ENCODE measurements at places on chromosomes 2 and 18. TPM values are rescaled to one million over a fixed set of nuclear protein-coding genes. Genes with fewer than 3 reads are reported as not detected.

GRCh38 chr2:73418343-73418742 is 32.7 kb downstream of the ALMS1 start:
- no peaks in the 10 kb centered on the region for H3K27me3 ChIP-seq
- H3K36me3 ChIP-seq, result peaks cover 2% of the 10 kb centered on the region
- no peak for DNase-seq
- no peak overlapping the region for H3K27ac ChIP-seq
- no peak overlapping the region for H3K4me3 ChIP-seq

The CNDP1 gene
- total RNA-seq, result 0.09 TPM

DNA sequence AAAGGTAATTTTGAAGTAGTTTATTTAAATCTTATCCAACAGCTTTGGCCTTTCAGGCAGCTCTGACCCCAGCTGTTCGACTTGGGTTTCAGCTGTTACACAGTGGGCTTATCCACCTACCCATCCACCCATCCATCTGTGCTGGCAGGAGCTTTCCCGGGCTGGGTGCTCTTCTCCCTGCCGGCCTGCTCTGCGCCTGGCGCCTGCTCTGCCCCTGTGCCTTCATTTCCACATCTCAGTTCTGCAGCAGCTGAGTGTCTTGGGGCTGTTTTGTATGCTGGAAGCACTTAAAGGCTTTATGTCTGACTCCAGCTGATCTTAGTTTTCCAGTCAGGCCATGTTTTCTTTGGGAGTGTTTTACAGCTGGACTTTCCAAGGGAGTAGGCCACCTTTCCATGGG is 24.2 kb downstream of the LDLRAD4 start:
- peaks cover 5% of the 10 kb centered on the region for H3K4me1 ChIP-seq
- no peak overlapping the region for H3K27ac ChIP-seq
- no peaks in the 10 kb centered on the region for H3K27me3 ChIP-seq
- no peak overlapping the region for H3K4me3 ChIP-seq
- DNase-seq, result no peak

DNA sequence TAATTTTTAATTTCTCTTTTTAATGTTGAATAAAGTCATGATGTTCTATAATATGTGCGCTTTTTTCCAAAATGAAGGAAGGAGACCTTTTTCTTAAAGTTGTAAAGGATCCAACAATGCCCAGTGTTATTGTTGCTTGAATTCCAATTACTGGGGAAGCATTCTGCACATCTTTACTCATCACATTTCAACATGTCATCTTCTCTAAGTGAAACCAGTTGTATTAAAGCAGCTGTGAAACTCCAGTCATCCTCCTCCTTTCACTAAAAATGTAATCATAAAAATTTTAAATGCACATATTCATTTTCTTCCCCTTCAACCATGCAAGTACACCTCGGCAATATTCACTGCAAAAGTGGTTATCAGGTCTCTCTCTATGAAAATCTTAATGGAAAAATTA is 722.7 kb downstream of the TSN start:
- H3K4me3 ChIP-seq, result no peak overlapping the region
- H3K4me1 ChIP-seq, result no peaks in the 10 kb centered on the region
- no peak for DNase-seq
- no peak overlapping the region for H3K27ac ChIP-seq
- H3K27me3 ChIP-seq, result no peaks in the 10 kb centered on the region

DNA sequence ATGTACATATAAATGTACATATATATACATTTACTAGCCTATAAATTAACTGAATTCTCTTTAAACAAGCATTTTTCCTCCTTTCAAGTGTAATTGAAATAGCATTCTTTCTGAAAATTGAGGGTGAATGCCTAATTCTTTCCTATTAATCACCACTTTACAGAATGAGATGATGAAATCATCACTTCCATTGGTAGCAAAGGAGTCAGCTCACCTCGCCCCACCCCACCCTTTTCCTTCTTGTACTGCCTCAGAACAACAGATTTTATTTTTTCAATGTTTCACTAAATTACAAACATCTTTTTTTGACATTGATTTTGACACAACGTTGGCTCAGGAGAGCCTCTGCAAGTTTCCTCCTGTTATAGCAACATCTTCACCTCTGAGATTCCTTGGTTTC is 181.9 kb upstream of the CDH7 start:
- H3K27ac ChIP-seq, result no peak overlapping the region
- H3K4me3 ChIP-seq, result no peak overlapping the region
- no peaks in the 10 kb centered on the region for H3K27me3 ChIP-seq
- no peaks in the 10 kb centered on the region for H3K36me3 ChIP-seq

- no peak overlapping the region for H3K27ac ChIP-seq
- H3K36me3 ChIP-seq, result no peaks in the 10 kb centered on the region
- H3K27me3 ChIP-seq, result no peaks in the 10 kb centered on the region
- no peak overlapping the region for H3K4me3 ChIP-seq
- no peak for DNase-seq
- peaks cover 9% of the 10 kb centered on the region for H3K4me1 ChIP-seq
Observed at GRCh38 chr18:46050268-46050667, 21.8 kb downstream of the PSTPIP2 start.

- no peak for DNase-seq
- no peaks in the 10 kb centered on the region for H3K4me1 ChIP-seq
- H3K27ac ChIP-seq, result no peak overlapping the region
- no peaks in the 10 kb centered on the region for H3K36me3 ChIP-seq
- no peak overlapping the region for H3K4me3 ChIP-seq
Observed at GRCh38 chr2:85240055-85240454, 87.7 kb downstream of the TGOLN2 start.

The EVA1A gene
- total RNA-seq, result 12.7 TPM

GRCh38 chr2:204545861-204546735 is 823 bp downstream of the PARD3B start:
- H3K27me3 ChIP-seq, result peaks cover 22% of the 10 kb centered on the region

GRCh38 chr18:31206071-31206470 is 43.4 kb upstream of the DSC1 start:
- H3K4me3 ChIP-seq, result no peak overlapping the region
- H3K36me3 ChIP-seq, result no peaks in the 10 kb centered on the region
- no peak overlapping the region for H3K27ac ChIP-seq
- no peaks in the 10 kb centered on the region for H3K27me3 ChIP-seq
- no peaks in the 10 kb centered on the region for H3K4me1 ChIP-seq
- DNase-seq, result no peak

GRCh38 chr18:75307530-75307929 is 96.9 kb downstream of the TSHZ1 start:
- no peak for DNase-seq
- no peaks in the 10 kb centered on the region for H3K36me3 ChIP-seq
- no peaks in the 10 kb centered on the region for H3K27me3 ChIP-seq
- no peaks in the 10 kb centered on the region for H3K4me1 ChIP-seq
- H3K4me3 ChIP-seq, result no peak overlapping the region
- H3K27ac ChIP-seq, result no peak overlapping the region

DNA sequence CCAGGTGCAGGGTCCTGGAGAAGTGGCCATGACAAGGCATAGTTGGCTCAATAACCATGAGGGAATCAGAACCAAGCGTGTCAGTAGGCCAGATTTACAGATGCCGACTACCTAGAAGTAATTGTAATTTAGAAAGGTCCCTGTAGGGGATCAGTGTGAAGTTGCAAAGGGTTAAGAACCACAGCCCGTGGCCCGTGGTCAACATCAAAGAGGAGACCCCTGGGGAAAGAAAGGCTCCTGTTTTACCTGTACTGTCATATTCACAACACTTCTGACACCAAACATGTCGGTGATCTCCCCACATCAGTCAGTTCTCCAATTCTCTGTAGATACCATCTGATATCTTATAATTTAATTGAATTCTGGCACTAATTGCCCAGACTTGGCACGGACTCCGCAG is 31.0 kb downstream of the SP100 start:
- H3K27me3 ChIP-seq, result no peaks in the 10 kb centered on the region
- no peak overlapping the region for H3K4me3 ChIP-seq
- no peak for DNase-seq
- no peak overlapping the region for H3K27ac ChIP-seq
- peaks cover 82% of the 10 kb centered on the region for H3K36me3 ChIP-seq

DNA sequence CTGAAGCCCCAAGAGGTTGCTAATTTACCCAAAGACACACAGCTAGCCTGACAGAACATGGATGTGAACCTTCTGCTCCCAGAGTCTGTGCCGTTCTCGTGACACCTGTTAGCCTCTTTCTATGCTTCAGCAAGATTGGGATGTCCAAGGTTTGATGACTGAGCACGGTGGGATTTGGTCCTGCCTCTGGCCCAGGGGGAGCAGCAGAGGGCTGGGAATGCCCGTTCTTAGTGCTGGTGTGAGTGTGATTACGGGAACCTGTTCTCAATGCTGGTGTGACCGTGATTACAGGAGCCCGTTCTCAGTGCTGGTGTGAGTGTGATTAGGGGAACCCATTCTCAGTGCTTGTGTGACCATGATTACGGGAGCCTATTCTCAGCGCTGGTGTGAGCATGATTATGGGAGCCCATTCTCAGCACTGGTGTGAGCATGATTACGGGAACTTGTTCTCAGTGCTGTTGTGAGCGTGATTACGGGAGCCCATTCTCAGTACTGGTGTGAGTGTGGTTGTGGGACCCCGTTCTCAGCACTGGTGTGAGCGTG is 67.3 kb upstream of the SNTG2 start:
- no peak for DNase-seq
- no peak overlapping the region for H3K27ac ChIP-seq
- no peaks in the 10 kb centered on the region for H3K4me1 ChIP-seq
- H3K4me3 ChIP-seq, result no peak overlapping the region
- no peaks in the 10 kb centered on the region for H3K36me3 ChIP-seq
- H3K27me3 ChIP-seq, result peaks cover 15% of the 10 kb centered on the region

DNA sequence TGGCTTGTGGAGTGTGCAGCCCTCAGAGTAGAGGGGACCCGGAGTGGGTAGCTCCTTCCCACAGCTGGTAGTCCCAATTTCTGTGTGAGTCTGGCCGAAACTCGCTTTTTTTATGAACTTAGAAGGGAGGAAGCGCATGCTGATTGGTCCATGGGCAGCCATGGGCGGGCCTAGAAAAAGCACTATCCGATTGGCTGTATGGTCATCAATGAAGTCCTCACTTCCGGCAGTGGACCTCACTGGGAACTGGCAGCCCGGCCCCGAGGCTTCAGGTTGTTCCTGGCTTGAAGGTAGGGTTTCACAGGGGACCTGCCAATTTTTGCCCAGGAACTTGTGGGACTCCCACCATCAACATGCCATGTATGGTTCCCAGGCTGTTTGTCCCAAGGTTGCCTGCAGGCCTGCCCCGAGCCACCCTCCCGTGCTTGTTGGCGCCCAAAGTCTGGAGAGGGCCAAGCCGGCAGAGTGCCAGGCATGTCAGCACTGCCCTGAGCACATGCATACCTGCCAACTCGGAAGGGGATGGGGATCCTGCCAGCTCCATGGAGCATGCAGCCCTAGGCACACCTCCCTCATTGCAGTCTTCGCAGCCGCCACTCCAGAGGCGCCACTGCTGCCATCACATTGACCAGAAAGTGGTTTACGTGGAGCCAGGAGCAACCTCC is 98.5 kb downstream of the ATP9B start:
- peaks cover 16% of the 10 kb centered on the region for H3K36me3 ChIP-seq
- no peak overlapping the region for H3K27ac ChIP-seq
- no peaks in the 10 kb centered on the region for H3K4me1 ChIP-seq
- no peak overlapping the region for H3K4me3 ChIP-seq
- H3K27me3 ChIP-seq, result no peaks in the 10 kb centered on the region
- DNase-seq, result no peak

GRCh38 chr18:59910967-59911366 is 11.2 kb downstream of the PMAIP1 start:
- no peaks in the 10 kb centered on the region for H3K27me3 ChIP-seq
- DNase-seq, result no peak
- H3K4me1 ChIP-seq, result peaks cover 23% of the 10 kb centered on the region
- no peaks in the 10 kb centered on the region for H3K36me3 ChIP-seq
- H3K27ac ChIP-seq, result no peak overlapping the region

DNA sequence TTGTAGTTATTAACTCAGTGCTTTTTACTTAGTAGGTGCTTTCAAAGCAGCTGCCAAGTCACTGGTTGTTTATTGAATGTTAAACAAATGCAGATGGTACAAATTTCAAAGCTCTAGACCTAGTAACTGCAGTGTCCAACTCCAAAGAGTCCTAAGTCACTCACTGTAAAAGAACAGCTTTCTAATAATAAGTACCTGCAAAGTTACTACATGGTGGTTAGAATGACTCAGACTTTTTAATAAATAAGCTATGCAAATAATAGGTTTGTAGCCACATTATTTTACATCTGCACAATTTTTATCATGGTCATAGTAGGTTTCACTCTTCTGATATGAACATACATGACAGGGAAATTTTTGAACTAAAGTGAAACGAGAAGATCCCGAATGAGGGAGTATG is 1620.4 kb upstream of the CELF4 start:
- no peak for DNase-seq
- H3K27me3 ChIP-seq, result no peaks in the 10 kb centered on the region
- H3K36me3 ChIP-seq, result no peaks in the 10 kb centered on the region
- no peaks in the 10 kb centered on the region for H3K4me1 ChIP-seq
- H3K27ac ChIP-seq, result no peak overlapping the region
- H3K4me3 ChIP-seq, result no peak overlapping the region

GRCh38 chr2:130785466-130786055 is 30.2 kb downstream of the AMER3 start:
- no peak for DNase-seq
- no peak overlapping the region for H3K4me3 ChIP-seq
- no peak overlapping the region for H3K27ac ChIP-seq

DNA sequence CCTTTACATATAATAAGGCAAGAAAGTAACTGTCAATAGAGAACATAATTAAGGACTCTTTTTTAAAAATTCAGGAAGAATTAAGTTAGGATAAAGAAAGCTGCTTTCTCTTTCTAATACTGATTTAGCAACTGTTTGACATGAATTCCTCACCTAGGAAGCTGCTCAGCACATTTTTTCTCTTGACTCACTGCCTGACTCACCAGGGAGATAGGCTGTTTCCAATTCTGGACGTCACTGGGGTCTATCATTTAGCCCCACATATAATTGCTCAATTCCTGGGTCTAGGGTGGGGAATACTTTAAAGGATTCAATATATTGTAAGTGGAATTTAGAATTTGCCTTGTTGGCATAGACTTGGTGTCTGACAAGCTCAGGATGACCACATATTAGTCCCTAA is 50.8 kb upstream of the UGP2 start:
- H3K27me3 ChIP-seq, result no peaks in the 10 kb centered on the region
- H3K36me3 ChIP-seq, result no peaks in the 10 kb centered on the region
- DNase-seq, result no peak
- H3K27ac ChIP-seq, result no peak overlapping the region
- H3K4me1 ChIP-seq, result no peaks in the 10 kb centered on the region

The OTX1 gene
- not detected for total RNA-seq

The SLC4A5 gene
- 0.85 TPM for total RNA-seq

The RFTN2 gene
- total RNA-seq, result 1.4 TPM

- peaks cover 5% of the 10 kb centered on the region for H3K4me1 ChIP-seq
- peaks cover 73% of the 10 kb centered on the region for H3K27me3 ChIP-seq
- no peak within 1 kb of the TSS for H3K27ac ChIP-seq
- no peaks in the 10 kb centered on the region for H3K36me3 ChIP-seq
- DNase-seq, result no peak
- no peak within 1 kb of the TSS for H3K4me3 ChIP-seq
Observed at GRCh38 chr2:218993345-218994315, at the start of gene CRYBA2. Gene CRYBA2 (minus strand): TSS chr2:218993422. CDS start chr2:218993176, 246 bp downstream.

The MYCN gene
- total RNA-seq, result 5.8 TPM
